ENCODE measurements at places on chromosomes 3 and 15.

DNA sequence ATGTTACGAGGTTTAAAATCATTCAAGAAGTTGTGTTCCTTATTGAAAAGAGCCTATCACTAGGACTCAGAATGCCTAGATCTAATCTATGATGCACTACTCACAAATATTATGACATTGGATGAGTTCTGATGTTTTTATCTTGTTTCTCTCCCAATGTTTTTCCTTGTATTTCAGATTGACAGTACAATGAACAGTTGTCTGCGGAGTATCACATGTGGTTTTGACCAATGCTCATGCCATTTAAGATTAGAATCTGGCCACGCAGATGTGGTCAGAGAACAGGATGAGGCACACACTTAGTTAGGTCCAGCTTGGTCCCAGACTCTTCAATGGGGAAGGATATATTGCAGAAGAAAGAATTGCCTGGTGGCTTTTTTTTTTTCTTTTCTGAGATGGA, 25.6 kb upstream of the CCDC50 start:
- no peak for DNase-seq

- peak; percentile 10 for DNase-seq
These were observed 1.2 kb downstream of the ZBTB11 start for GRCh38 chr3:101675709-101676215.

- DNase-seq, result no peak
These were observed 185.7 kb downstream of the CGGBP1 start for GRCh38 chr3:87873136-87873535.

GRCh38 chr3:39192490-39193092, at the start of gene XIRP1:
XIRP1 (minus strand) TSS chr3:39192595; CDS start chr3:39189445, 3,150 bp downstream.
- DNase-seq, result no peak

- no peak for DNase-seq
These were observed 16.9 kb downstream of the TGFBR2 start for GRCh38 chr3:30623351-30623750.

GRCh38 chr3:11363715-11364114, 91.5 kb downstream of the ATG7 start:
- no peak for DNase-seq

DNA sequence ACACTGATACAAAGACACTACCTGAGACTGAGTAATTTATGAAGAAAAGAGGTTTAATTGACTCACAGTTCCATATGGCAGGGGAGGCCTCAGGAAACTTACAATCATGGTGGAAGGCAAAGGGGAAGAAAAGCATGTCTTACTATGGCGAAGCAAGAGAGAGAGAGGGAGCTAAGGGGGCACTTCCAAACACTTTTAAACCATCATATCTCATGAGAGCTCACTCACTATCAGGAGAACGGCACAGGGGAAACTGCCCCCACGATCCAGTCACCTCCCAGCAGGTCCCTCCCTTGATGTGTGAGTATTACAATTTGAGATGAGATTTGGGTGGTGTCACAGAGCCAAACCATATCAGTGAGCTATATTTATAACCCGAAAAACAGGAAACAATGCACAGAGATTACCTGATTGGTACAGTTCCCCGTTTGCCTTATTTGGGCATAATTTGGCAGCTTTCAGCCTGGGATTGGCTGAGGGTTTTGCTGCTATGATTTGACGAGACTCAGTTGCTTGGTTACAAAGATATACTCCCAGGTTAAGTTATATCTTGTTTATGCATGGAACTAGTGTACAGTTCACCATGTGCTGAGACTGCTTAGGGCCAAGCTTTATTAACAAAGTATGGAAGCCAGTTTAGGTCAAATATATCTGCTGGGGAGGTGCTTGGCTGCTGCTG, 184.2 kb downstream of the NR2F2 start:
- DNase-seq, result no peak

DNA sequence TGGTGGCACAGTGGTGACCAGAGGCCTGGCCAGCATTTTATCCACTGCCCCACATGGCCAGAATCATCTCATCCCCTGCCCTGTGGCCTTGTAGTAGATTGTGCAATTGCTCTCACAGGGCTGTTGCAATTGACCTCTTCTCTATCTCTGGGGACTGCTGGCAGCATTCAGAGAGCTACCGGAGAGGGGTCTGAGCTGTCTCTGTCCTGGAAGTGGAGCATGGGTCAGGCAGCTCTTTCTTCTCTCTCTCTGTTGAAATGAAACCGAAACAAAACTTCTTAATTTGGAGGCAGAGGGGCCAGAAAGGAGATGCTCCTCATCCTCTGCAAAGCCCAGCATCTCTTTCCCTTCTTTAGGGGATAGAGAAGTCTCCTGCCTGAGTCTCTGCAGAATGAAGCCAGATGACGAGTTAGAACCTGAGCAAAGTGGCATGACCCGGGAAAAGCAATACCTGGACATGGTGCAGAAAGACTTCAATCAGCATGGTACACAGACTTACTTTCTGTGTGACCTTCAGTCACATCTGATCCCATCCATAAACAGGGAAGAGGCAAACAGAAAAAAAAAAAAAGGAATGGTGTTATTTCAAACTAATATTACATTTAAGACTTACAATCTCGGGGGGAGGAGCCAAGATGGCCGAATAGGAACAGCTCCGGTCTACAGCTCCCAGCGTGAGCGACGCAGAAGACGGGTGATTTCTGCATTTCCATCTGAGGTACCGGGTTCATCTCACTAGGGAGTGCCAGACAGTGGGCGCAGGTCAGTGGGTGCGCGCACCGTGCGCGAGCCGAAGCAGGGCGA, 144.5 kb upstream of the BCL6 start:
- DNase-seq, result no peak

DNA sequence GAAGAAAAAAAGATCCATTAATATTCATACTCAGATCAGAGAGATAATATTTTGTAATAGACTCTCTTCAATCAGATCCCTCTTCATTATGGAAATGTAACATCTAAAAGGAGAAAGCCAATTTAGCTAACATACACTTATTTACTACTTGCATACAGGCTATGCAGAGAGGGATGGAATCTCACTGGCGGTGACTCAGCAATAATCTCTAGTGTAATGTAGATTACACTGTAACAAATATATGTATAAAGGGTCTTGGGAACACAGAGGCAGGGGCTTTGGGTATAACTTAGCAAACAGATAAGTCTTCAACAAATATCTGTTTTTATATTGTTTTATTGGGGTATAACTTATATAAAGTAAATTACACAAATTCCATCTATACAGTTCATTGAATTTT, 69.6 kb downstream of the CGNL1 start:
- no peak for DNase-seq

DNA sequence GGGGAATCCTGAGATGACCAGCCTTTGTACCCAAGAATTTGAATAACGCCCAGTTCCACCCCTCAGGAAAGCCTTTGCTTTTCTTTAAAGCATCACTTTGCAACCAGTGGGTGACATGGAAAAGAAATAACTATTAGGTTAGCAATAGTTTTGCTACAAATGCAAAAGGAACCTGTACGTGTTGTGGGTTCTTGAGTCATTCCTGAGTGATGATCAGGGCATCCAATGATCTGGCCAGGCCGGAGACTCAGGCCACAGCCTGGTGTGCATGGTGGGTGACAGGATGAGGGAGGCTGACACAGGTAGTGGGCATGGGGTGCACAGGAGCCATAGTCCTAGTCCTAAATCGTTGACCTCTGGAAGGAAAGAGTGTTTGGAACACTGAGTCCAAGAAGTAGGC, 321.4 kb upstream of the IL12A start:
- DNase-seq, result no peak

DNA sequence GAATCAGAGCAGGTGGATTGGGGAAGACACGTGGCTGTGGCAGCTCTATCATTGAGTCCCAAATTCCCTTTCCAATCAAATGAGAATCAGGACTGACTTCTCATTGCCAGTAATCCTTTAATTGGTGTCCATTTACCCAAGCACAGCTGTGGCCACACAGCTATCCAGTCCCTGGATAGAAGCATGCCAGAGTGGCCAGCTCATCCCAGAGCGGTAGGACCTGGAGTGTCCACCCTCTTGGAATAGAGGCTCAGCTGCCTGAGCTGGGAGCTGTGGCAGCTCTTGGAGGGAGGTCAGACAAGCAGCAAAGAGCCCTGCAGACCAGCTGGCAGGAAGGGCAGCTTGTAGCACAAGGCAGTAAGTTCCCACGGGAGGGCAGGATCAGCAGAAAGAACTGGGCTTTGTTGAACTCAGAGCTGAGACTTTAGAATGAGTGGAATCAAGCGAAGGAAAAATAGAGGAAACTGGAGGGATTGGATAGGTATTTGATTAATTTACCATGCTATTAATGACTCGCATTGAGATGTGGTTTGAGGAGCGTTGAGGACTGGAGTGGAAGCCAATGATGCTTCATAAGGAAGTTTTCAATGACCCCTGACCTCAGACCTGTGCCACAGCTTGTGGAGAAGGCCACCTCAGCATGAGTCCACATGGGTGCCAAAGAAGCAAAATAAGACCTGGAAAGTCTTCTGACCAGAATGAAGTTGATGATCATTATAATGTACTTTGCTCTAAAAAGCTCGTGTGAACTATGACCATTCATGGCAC, 6.9 kb upstream of the ALPK3 start:
- no peak for DNase-seq

- no peak for DNase-seq
These were observed 13.8 kb downstream of the CORO2B start for GRCh38 chr15:68592544-68592943.

- DNase-seq, result no peak
These were observed 173.8 kb downstream of the RPLP1 start for GRCh38 chr15:69626095-69627066.

DNA sequence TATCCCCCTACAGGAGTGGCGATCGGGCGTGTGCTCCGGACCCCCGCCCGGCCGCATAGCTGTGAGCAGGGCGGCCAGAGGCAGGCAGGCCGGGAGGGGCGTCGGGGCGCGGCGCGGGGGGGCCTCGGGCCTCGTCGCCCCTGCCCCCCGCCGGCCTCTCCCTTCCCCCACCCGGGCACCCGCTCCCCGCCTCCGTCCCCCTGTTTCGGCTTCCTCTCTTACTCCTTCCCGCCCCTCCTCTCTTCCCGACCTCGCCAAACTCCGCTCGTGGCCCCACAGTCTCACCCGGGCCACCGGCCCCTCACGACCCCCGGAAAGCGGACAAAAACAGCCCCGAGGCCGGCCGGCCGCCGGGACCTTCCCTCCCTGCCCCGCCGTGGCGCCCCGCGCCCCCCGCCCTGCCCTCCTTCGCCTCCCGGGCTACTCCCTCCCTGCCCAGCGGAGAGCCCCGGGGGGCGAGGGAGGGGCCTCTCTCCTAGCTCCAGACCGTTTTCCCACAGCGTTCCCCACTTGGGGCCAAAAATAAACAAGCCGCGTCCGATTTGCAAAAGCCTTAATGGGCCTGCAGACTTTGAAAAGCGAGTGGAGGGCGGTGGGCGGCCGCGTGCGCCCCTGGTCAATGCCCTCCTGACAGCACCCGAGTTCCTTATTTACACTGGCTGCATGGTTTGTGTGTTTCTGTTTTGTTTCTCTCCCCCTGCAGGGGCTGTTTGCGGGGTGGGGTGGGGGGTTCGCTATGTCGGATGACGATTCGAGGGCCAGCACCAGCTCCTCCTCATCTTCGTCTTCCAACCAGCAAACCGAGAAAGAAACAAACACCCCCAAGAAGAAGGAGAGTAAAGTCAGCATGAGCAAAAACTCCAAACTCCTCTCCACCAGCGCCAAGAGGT, 1.0 kb downstream of the UBE2E1 start:
- peak; percentile 28 for DNase-seq

DNA sequence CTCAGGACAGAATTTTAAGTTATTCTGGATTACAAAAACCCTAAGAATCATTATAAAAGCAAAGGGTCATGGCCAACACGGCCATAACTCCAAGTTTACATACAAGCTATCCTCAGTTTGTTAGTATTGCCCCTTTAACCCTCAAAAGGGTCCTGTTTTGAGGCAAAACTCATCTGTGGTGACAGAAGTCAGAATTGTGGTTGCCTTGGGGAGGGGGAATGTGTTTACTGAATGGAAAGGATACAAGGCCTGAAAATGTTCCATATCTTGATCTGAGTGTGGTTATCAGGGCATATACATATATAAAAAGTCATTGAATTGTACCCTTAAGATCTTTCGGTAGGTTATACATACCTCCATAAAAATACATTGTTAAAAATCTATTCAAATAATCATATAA, 2.1 kb downstream of the SFMBT1 start:
- DNase-seq, result no peak

DNA sequence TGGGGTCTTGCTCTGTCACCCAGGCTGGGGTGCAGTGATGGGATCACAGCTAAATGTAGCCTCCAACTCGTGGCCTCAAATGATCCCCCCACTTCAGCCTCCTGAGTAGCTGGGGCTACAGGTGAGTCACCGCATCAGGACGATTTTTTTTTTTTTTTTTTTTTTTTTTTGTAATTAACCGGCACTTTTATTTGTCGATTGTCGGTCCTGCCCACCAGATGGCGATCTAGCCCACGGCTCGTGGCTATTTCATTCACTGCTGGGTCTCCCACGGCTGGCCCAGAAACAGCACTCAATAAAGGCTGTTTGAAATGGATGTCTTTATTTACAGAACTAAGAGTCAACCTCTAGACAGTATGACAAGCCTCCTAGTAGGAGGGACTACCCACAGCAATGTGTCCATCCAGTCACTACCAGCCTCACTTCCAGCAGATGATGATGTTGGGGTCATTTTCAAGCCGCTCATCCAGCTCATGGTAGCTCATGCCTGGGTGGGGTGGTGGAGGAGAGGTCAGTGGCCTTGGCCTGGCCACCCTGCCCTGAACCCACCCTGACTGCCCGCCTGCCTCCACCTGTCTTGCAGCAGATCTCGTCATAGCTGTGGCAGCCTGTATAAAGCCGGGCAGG, 1.8 kb upstream of the ZMYND10 start:
- peak; percentile 68 for DNase-seq

DNA sequence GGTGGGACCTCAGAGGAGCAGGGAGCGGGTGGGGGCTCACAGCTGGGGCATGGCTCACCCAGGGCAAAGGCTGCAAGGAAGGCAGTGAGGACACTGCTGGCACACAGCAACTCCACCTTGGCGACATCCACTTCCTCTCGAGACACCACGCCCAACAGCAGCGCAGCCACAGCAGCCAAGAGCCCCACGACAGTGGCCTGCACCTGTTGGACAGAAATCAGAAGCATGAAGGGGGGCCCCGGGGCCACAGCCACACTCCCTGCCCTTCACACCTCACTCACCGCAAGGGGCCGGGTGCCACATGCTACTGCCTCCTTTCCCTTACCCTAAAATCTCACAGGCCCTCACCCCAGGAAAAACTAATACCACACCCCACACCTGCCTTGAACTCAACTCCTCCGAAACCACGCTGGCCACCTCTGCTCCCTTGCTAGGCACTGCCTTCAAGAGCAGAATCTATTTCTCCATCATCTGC, 57.3 kb downstream of the ROPN1B start:
- DNase-seq, result no peak

DNA sequence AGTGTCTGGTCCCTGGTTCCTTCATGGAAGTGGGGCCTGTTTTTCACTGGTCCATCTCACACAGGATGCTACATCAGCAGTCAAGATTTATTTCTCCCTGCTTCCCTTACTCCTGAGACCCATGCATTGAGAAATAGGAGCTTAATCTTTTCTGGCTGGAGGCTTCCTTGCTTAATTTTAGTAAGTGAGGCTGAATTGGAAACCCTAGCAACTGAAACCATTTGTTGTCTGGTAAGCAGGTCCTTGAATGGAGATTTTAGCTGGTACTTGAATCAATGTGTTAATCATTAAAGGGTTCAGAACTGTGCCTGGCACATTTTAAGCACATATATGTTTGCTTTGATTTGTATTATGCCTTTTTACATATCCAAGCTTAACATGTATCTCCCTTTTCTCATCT, 20.2 kb upstream of the MEF2A start:
- DNase-seq, result no peak

Measured in endothelial cell (in vitro differentiated cells).